ENCODE measurements at places on chromosomes 13 and 19.

DNA sequence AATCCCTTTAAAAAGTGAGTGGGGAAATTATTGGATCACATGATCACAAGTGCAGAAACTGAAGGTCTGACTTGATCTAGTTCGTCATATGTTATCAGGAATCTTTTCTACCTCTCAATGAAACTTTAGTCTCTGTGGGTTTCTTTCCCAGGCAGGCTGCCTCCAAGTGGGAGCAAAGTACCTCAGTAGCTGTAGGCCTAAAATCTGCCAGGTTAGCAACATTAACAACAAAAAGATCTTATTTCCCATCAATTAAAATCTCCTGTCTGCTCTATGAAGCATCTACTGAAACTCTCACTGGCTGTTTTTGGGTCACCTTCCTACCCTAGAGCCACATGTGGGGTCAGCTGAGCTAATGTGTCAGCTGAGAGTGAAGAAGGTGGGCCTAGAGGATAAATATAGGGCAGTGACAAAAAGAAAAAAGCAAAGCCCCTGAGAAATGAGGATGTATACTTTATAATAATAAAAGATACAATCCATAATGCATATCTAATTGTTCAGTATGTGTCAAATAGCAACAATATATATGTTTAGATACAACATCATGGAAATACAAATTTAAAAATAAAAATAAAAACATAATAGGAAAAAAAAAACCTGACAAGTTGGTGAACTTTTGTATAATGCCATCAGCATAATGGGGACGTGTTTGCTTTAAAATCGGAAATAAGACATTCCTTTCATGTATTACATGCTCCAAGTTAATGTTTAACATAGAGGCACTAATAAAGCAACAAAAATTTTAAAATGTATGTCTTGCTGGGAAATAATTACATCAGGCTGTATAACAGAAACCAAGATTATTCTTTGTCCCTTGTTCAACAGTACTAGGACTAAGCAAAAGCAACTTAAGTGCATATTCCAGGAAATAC, 141.1 kb downstream of the GPC5 start:
- no peak for DNase-seq

DNA sequence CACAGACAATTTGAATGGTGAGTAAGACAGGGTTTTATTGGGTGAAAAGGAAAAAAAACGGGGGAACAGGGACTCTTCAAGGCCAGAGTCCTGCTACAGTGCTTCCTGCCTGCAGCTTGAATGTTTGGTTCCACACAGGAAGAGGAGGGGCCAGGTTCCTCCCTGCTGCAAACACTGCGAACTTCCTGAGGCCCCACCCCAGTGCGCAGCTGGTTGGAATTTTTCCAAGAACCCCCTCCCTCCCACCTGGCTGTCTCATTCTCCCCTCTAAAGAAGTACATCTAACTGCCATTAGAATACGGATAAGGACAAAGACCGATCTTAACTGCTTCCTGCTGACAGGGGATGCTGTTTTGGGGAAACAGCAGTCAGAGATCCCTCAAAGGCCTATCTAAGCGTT, 184.9 kb downstream of the GGACT start:
- peak; percentile 91 for DNase-seq

- no peak for DNase-seq
These were observed 8.1 kb downstream of the URAD start for GRCh38 chr13:27980280-27980998.

GRCh38 chr13:38784036-38784880, 97.4 kb downstream of the FREM2 start:
- DNase-seq = no peak

All from H9 (cell line).